ENCODE measurements at places on chromosomes 6 and 20. TPM values are rescaled to one million over a fixed set of nuclear protein-coding genes. Genes with fewer than 3 reads are reported as not detected.

GRCh38 chr20:44253528-44253927 is 6.4 kb downstream of the GDAP1L1 start:
- DNase-seq = no peak

GRCh38 chr6:161422710-161423680 is 149.1 kb upstream of the AGPAT4 start:
- no peak for DNase-seq

- no peak for DNase-seq
These were observed 97.8 kb upstream of the OGFRL1 start for GRCh38 chr6:71190809-71191208.

GRCh38 chr6:97269821-97270220 is 13.2 kb downstream of the MMS22L start:
- no peak for DNase-seq

GRCh38 chr20:5773589-5773988 is 23.4 kb downstream of the SHLD1 start:
- no peak for DNase-seq

COL9A1 gene
- not detected for total RNA-seq

- DNase-seq = no peak
These were observed 25.7 kb downstream of the DACT2 start for GRCh38 chr6:168293636-168294530.

GRCh38 chr20:14956026-14956425 is 618.6 kb upstream of the FLRT3 start:
- DNase-seq = no peak

DNA sequence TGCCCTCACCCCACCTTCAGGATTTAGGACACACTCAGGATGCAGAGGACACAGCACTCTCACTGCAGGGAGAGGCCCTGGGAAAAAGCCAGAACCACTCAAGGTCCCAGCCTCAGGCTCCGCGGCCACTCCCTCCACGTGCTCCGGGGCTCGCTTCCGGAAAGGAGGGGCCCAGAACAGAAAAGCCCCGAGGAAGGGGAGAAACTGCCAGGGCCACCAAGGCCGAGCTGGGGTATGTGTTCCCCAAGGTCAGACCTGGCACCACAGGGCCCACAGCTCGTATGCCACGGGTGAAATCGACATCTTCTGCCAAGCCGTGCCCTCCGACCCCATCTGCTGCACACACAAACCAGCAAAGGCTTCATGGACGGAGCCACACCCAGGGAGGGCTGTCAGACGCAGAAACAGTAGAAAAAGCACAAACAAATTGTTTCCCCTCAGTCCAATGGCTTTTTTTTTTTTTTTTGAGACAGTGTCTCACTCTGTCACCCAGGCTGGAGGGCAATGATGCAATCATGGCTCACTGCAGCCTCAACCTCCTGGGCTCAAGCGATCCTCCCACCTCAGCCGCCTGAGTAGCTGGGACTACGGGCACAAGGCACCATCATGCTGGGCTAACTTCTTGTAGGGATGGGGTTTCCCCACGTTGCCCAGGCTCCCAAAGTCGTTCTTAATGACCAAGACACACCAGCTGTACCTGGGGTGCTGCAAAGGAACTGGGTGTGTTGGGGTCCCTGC is 33.4 kb downstream of the SLC2A4RG start:
- DNase-seq = no peak

GRCh38 chr6:53311586-53311935 is 37.2 kb downstream of the ELOVL5 start:
- no peak for DNase-seq
